ENCODE measurements at places on chromosomes 7 and 10.

GRCh38 chr10:31125789-31126188 lies 94.1 kb upstream of the ZNF438 start:
- DNase-seq = no peak

GRCh38 chr7:4204513-4205165 lies 477.5 kb upstream of the FOXK1 start:
- peak; percentile 77 for DNase-seq

- DNase-seq = no peak
Observed at GRCh38 chr7:117319181-117319580, 3.7 kb downstream of the WNT2 start.

- no peak for DNase-seq
Observed at GRCh38 chr10:71651428-71651827, 68.2 kb downstream of the C10orf105 start.

DNA sequence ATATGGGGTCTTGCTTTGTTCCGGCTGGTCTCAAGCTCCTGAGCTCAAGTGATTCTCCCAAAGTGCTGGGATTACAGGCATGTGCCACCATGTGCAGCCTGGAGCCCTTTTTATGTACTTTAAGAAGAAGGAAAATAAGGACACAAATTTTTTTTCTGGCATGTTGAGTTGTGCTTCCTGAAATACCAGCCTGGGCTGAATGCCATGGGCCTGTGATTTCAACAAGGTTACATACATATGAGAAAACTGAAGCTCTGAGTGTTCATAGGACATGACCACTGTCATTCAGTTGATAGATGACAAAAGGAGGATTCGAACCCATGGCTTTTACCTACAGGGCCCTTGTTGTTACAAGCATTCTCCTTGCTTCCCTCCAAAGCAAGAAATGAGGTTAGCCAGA lies 36.1 kb downstream of the ST8SIA6 start:
- DNase-seq = no peak

GRCh38 chr7:16438988-16439387 lies 17.6 kb upstream of the CRPPA start:
- DNase-seq = no peak

DNA sequence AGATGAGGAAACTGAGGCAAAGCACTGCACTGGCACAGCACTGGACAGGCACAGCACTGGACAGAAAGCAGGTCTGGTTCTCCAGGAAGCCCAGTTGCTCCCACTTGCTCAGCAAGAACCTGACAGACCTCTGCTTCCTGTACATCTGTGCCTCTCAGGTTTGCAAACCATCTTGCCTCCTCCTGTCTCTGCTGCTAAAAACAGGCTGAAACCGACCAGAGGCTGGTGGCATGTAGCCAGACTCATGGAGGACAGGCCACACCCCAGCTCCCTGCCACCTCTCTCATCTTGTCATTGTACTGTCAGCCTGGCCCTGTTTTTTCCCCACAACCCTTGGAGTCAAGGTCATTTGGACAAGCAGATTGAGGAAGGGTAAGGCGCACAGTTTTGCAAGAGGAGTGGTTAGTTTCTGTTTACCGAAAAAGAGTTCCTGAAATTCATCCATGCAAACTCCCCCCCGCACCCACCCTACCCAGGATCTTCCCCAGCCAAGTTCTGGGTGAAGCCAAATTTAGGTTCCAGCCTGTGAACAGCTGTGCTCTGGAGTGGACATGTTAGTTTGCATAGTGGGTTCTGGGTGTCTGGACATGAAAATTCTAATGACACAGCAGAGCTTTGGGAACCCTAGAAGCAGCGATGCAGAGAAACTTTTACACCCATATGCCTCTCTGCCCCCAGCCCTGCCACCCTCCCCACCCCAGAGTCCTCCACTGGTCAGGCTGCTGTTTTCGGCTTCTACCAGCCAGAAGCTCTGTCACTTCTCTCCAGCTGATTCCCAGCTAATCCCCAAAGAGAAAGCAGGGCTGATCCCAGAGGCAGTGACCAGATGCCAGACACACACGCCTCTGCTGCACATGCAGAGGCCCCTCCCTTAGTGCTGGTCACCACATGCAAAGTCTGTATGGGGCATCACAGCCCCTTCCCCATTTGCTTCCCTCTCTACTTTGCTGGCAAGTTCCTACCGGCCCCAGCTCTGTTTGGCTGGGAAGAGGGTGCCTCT lies 8.5 kb upstream of the C10orf105 start:
- DNase-seq = no peak

DNA sequence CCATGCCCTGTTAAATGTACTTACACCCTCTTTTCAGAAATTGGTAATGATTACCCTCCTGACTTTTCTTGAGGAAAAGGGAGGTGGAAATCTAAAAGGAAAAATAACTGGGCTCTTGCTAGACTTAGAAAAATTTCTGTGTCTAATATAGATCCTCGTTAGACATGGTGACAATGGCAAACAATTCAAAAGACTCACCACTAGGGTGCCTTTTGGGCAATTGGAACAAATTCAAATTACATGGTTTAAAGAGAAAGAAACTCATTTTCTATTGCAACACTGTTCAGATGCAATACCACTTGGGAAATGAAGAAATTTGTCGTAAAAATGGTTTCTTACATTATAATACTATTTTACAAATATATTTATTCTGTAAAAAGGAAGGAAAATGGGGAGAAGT lies 950.1 kb downstream of the GRM8 start:
- DNase-seq = no peak

GRCh38 chr7:111832174-111832573 lies 269.9 kb upstream of the IMMP2L start:
- no peak for DNase-seq

DNA sequence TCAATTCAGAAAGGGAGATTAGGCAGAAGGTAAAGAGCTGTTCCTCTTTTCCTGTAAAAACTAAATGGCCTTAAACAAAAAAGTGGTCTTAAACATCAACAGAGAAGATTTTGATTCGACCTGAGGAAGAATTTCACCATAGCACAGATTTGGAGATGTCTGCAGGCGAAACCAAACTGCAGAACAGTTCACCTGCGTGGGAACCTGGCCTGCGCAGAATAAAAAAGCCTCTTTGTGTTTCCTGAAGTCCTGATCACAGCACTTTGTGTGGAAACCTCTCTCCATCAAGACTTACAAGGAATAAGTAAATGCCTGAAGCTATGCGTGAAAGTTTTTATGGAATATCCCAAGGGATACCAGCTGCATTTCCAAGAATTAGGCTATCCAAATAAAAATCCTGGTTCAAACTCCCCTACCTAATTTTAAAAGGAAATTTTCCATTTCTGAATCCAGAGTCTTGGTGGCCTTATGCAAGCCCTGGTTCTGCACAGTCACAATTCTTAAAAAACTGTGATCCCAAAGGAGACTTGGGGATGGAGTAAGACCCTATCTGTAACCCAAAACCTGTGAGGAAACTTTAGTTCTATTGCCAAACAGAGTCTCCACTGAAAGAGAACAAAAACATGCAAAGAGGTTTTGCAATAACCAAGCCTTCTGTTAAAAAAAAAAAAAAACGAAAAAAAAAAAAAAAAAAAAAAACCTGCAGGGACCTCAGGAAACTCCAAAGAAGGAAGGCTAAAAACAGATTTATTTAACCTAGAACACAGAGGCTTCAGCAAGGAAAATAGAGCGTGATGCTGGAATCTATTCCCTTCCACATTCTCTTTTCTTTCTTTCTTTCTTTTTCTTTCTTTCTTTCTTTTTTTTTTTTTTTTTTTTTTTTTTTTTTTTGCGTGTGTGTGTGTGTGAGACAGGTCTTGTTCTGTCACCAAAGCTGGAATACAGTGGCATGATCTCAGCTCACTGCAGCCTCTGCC lies 10.4 kb downstream of the CALML3 start:
- no peak for DNase-seq

GRCh38 chr7:131889572-131890150 lies 333.2 kb upstream of the PODXL start:
- DNase-seq = no peak

DNA sequence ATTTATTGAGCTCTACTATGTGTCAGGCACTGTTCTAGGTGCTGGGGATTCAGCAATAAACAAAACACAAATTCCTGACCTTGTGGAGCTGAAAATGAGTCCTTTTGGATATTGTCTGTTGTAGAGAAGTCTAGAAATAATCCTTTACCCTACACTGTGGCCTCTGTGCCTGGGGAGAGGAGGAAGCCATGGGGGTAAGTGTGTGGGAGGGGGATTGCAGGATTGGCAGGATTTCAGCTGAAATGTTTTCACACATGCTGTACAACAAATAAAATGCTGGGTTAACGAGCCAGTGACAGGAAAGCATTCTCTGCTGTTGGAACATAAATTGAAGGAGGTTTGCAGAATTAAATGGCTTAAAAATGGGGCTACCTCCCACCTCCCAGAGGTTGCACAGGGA lies 189.4 kb downstream of the FANK1 start:
- no peak for DNase-seq

- DNase-seq = no peak
Observed at GRCh38 chr10:3478153-3478552, 305.6 kb upstream of the PITRM1 start.

DNA sequence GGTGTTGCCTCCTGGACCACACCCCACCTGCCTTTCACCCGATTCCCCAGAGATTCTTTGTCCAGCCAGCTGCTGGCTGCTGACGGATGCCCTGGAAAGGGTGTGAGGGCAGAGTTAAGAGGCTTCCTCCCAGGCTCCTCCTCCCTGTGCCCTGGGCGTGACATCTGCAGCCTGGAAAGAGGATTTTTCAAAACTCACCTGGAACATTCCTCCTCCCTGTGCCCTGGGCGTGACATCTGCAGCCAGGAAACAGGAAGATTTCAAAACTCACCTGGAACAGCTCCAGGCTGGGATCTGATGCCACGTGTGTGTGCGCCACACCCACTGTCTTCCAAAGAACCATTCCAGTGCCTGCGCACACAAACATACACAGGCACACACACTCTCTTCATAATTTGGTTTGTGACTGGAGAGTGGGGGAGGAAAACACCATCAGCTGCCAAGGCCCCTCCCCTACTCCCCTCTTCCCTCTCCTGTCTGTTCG lies 5.2 kb downstream of the MARVELD1 start:
- no peak for DNase-seq
